ENCODE measurements at places on chromosomes 4 and X.

DNA sequence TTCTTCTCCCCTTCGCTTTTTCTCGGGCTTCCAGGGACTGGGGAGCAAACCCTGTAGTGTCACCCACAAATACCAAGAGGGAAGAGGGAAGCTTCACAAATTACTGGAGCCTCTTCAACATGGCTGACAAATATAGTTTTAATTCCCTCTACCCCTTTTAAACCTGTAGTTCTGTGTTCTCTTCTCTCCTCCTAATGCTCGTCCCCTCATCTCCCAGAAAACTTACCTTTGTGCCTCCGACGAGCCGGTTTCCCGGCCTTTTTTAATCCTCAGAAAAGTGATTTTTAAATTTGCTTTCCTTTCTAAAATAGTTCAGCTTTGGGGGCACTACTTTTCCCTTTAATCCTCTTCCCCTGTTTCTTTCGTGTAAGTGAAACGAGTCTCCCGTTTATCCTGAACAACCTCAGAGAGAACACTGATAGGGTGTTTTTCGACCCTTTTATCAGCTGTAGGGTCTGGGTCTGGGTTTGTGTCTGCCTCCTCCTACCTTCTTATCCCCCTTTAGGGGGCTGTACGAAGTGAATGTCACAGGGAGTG, 408 bp downstream of the TET2 start:
- no peak for DNase-seq

DNA sequence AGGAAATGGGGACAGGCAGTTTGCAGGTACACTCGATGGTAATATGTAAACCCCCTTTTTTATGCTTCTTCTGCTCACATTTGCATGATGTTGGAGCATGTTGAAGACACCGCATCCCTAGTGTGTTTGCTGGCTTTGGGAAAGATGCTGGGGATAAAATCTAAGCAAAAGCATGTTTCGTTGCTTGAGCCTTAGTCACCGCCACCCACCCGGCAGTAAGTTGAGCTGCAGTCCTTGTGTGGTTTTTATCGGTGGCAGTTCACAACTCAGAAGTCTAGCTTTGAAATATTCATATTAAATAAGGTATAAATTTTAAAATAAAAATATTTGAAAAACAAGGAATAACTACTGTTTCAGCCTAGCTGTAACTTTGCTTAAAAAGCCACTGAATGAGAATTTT, 21.7 kb upstream of the MND1 start:
- no peak for DNase-seq

- DNase-seq: peak; percentile 61
Measured at GRCh38 chr4:182806259-182807252, 110.6 kb downstream of the DCTD start.

- DNase-seq: no peak
Measured at GRCh38 chrX:107123750-107124149, 5.1 kb upstream of the RBM41 start.

DNA sequence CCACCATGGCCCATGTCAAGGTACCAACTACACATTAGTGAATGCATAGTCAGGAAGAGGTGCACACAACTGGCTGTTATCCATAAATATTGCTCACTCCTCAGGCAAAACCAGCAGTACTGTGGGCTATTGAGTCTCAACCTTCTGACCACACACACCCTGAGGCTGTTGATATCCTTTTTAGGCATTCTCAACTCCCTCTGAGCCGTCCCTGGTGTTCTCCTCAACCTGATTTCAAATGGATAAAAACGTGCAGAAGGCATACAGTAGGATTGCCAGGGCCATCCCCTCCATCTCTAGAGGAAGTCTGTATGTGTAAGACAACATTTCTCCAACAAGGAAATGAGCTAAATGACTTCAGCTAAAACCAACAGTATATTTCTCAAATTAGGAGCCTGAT, 98.7 kb upstream of the KLHL13 start:
- no peak for DNase-seq

- DNase-seq: no peak
Measured at GRCh38 chrX:53047228-53047627, 1.4 kb upstream of the GPR173 start.

GRCh38 chr4:98976716-98977115, 18.8 kb upstream of the METAP1 start:
- no peak for DNase-seq

DNA sequence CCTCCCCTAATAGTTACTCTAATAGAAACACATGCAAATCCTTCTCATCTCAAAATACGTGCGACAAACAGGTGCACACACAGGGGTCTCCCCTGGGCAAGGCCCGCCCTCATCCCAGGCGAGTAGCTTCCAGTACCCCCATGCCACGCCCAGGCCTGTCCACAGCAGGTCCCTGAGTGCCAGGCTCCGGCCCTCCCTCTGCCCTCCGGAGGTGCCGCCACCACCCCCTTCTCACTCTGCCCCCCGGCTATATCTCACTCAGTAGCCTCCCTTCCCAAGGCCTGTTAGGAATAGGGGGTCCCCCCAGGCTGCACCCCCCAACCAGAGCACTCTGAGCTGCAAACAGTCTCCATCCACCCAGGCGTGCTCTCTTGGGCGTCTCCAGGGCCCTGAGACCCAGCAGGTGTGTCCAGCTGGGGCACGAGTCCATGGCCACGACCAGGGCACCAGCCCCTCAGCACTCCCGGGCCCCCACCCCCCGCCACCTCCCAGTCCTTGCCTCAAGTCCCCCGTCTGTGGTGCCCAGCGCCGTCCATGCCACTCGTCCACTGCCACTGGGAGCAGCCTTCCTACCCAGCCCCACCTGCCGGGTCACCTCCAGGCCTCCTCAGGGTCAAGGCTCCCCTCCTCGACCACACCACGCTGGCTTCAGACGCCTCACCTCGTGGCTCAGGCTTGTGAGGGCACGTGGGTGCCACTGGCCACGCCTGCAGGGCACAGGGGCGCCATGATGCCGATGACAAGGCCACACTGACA, 41.7 kb downstream of the FAM53A start:
- DNase-seq: no peak

DNA sequence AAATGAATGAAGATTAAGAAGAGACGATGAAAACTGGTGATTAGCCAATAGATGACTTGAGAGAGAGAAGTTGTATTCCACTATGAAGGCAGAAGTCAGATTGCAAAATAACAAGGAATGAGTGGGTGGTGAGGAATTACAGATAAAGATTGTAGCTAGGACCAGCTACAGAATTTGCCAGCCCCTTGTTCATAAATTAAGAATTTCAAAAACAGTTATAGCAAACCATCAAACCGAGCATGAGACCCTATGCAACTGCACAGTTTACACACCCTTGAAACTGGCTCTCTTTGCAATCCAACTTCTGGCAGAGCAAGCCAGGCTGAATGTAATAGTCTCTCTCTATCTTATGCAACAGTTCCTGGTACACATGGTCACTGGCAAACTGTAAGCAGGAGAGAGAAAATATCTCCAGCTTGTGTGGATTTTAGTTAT, 35.2 kb downstream of the STAP1 start:
- DNase-seq: no peak

DNA sequence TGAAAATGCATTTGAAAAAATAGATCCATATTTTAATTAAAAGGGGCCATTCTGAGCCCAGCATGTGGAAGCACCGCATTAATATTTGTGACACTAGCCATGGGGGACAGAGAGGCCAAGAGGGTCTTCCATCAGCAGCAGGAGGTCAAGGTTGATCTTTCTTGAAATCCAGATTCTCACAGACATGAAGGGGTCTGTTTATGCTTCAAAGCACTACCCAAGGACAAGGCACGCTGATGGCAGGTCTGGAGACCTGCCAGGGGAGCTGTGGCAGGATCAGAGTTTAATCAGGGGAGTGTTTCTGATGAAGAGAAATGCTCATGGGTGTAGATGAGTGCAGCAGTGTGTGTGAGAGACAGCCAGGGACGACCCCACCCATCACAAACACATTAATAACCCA, 243.3 kb downstream of the LDB2 start:
- no peak for DNase-seq

- no peak for DNase-seq
Measured at GRCh38 chr4:174225349-174226049, 58.0 kb downstream of the FBXO8 start.

DNA sequence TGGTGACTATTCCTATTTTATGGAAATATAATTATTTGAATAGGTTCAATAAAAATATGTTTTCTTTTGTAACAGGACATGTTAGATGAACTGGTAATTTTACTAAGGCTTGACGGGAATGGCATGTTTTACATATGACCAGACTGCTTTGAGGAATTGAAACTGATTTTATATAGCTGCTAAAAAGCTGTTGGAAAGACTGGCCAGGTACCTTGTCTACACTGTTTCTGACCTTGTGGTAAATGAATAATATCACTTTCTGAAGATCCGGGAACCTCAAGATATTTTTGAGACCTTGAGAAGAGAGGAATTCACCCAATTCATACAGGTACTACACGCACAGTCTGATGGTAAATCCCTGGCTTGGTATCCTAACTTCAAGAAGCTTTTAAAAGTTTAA, 42.1 kb upstream of the USP46 start:
- no peak for DNase-seq

DNA sequence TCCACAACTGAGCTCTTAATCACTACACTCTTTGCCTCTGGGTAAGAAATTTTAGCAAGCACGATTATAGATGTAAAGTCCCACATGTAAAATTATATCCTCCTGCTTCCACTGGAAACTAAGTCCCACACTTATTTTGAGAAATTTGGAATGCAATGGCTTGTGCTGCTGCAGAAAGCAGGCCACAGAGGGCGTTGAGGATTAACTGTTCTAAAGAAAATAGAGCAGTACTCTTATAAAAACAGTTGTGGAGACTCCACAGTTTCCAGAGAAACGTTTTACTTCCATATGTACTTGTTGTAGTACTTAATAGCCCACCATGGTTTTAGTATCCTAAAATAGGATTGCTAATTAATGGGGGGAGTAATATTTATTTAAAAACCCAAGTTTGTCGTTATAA, 1.7 kb upstream of the CENPC start:
- DNase-seq: no peak

DNA sequence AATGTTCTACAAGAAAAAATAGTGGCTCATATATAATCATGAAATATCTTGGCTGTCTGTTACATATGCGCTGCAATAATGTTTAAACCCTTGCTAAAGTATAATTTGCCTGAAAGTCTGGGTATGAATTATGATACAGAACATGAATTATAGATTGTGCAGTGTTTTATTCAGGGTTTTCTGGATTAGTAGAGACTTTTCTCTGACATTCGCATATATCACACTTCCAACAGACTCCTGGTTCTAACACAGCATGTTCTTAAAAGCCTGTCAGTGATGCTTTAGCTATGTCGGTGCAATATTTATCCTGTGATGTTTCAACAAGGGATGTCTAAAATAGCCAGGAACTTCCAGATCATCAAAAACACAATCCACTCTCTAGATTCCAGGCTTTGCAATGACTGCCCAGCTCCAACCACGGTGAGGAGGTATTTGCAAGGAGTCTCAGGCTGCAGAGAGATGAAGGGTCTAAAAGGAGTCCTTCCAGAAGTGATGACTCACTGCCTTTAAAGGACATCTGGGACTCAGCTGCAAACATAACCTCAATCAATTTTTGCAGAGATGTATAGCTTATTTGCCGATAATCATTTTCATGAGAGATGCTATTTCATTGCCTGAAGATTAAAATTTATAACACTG, 69.4 kb downstream of the RWDD4 start:
- DNase-seq: no peak

GRCh38 chrX:47564438-47565085, 3.6 kb downstream of the ARAF start:
- no peak for DNase-seq

GRCh38 chrX:110051559-110051958, 48.6 kb downstream of the TMEM164 start:
- DNase-seq: no peak

DNA sequence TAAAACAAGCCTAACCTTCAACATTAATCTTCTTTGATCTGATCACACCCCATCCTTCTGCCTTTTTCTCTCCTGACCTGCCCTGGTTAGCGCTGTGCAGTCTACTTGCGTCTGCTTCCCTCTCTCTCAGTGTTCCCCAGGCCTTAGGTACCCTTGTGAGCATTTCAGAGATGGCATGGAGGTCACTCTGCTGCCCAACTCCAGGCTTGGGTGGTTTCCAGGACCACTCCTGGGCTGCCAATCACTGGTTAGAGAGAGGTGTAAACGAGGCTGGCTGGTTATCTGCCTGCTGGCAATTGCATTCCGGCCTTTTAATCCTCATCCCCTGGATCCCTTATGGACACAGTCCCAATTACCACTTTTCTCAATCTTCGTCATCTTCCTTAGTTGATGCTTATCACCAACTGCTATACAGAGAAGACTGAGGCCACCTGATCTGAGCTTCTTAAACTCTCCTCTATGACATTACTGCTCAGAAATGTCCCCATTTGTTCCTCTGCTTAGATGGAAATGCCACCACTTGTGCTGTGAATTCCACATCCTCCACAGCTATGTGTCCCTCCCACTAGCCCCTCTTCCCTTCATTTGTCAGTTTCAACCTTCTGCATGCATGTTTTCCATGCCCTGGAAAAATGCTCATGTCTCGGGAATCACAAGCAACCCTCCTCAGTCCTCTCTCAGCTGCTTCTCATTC, 29.0 kb upstream of the BCLAF3 start:
- DNase-seq: no peak

DNA sequence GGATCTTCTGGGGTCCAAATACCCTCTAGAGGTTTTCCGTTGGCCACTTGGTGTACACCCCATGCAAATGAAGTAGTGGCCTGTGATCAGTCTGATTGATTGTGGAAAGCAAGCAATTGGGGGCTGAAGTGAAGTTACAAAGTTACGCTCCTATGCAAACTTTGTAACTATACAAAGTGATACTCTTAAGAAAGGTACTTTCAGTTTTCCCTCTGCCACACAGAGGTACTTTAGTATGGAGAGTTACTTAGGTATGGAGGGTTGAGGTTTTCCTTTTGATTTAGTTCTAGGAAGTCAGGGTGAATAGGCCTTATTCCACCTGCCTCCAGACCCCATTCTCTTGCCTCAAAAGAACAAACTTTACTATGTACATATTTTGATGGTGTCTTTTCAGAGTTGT, 28.7 kb downstream of the STAG2 start:
- DNase-seq: no peak

DNA sequence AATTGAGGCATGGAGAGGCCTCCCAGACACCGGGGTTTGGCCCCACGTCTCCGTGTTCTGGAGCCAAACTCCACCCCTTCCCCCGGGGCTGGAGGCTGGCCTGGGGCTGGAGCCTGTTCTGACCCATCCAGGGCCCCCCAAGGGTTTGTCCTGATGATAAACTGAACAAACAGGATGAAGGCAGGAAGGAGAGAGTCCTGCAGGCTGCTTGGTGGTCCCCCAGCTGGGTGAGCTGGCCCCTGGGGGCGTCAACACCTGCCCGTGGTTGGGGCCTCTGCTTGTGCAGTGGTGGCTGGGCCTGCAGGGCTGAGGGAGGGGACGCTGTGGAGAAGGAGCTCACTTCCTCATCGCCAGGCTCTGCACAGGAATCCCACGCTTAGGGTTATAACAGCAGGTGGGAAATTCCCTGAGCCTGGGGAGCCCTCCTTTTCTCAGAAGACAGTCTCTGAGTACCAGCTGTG, 2.3 kb downstream of the SH3TC1 start:
- peak; percentile 11 for DNase-seq

GRCh38 chr4:17876943-17877342, 66.2 kb downstream of the NCAPG start:
- DNase-seq: no peak

- DNase-seq: no peak
Measured at GRCh38 chrX:123869488-123869887, 9.6 kb downstream of the XIAP start.

- DNase-seq: no peak
Measured at GRCh38 chr4:185344743-185345538, 50.8 kb downstream of the LRP2BP start.

Measured in stimulated activated CD4-positive, alpha-beta T cell treated with anti-CD3 and anti-CD28 coated beads, TNF-alpha, amount 100 ng/mL, for 1 hour (primary cell).